Activated CD8-positive, alpha-beta memory T cell treated with anti-CD3 and anti-CD28 coated beads, Interleukin-2, amount 10 ng/mL, durations not matched to agents 7 days and 5 days (primary cell): ENCODE measurements at places on chromosomes 1 and 21. TPM values are rescaled to one million over a fixed set of nuclear protein-coding genes. Genes with fewer than 3 reads are reported as not detected.

DNA sequence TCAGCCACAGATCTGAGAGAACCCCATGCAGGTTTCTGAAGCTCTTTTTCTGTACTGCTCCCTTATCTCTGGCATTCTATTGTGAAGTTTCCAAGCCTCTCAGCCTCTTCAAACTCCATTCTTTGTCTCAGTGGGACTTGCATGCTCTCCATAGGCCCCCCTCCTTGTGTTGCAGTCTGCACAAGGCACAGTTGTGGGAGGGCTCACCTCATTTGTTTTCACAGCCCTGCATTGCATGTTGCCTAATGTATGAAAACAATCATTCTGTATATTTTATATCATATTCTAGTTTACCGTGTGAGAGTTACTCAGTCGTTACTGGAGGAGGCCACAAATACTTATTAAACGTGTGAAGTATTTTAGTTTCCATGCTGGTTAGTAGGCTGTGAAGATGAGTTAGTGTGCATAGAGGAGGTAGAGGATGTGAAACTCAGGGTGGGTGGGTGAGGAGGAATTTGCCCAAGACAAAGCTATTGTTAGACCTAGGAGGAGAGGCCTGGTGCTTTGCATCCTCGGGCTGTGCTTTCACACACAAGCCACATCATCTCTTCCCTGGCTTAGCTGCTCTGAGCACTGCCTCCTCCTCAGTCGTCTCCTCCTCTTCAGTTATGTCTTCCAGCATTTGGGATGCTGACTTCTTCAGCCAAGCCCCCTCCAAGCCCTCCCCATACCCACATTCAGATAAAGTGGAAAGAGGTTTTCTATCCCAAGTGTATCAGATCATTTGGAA, 7.8 kb upstream of the CHI3L2 start:
- DNase-seq, result peak; percentile 70

DNA sequence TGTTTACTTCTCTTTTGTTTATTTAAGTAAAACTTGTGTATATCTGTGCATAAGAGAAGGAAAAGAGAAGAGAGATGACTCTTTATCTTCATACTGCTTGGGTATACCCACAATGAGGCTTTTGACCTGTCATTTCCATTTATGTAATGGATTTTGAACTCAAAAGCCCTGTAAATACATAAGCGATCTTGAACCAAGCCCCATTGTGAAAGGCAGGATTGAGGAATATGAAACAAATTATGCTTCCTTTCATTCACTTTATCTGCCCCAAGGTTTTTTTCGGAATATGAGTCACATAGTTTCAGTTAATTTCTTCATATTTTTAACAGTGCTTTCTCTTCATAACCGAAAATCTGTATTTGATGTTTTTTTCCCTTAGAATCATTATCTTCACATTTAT, 21.4 kb downstream of the CNST start:
- DNase-seq, result no peak

DNA sequence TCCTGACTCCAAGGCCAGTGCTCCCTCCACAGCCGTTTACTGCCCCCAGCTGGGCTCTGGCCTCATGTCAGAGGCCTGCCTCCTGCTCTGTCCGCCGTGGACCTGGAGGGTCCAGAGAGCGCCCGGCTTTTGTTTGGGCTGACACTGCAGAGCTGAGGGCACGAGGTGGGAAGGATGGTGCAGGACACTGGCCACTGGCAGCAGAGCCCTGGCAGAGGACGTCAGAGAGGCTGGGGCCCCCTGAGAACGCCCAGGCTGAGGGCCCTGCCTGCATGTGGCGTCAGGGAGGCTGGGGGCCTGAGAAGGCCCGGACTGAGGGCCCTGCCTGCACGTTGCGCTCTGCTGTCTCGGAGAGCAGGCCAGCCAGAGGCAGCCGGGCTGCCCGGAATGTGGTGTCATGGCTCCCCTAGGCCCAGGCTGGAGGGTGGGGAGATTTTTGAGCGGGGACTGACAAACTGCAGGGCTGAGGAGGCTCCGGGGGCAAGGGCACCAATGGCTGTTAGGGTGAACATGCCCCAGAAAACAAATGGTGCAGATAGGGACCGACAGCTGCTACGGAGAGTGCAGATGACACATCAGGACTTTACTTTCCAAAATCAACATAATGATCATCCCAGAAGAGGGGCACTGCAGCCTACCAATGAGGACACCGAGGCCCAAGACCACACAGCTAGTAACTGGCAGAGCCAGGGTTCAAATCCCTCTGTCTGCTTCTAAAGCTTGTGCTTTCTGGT, 31.7 kb downstream of the SLC66A1 start:
- DNase-seq, result no peak

DNA sequence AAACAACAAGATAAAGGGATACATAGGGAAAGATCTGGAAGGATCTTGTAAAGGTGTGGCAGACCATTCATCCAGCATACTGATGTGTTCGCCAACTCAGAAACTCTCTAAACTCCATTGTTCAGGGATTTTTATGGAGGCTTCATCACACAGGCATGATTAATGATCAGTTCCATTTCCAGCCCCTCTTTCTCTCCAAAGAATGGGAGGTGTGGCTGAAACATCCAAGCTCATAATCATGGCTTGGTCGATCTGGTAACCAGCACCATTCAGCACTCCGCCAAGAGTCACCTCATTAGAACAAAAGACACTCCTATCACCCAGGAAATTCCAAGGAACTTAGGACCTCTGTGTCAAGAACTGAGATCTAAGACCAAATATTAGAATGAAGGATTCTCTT, 180.6 kb upstream of the RNPC3 start:
- no peak for DNase-seq

GRCh38 chr1:167095368-167095767, 1.5 kb downstream of the STYXL2 start:
- DNase-seq, result no peak

- no peak for DNase-seq
Observed at GRCh38 chr21:24730661-24731060, 876.6 kb downstream of the MRPL39 start.

DNA sequence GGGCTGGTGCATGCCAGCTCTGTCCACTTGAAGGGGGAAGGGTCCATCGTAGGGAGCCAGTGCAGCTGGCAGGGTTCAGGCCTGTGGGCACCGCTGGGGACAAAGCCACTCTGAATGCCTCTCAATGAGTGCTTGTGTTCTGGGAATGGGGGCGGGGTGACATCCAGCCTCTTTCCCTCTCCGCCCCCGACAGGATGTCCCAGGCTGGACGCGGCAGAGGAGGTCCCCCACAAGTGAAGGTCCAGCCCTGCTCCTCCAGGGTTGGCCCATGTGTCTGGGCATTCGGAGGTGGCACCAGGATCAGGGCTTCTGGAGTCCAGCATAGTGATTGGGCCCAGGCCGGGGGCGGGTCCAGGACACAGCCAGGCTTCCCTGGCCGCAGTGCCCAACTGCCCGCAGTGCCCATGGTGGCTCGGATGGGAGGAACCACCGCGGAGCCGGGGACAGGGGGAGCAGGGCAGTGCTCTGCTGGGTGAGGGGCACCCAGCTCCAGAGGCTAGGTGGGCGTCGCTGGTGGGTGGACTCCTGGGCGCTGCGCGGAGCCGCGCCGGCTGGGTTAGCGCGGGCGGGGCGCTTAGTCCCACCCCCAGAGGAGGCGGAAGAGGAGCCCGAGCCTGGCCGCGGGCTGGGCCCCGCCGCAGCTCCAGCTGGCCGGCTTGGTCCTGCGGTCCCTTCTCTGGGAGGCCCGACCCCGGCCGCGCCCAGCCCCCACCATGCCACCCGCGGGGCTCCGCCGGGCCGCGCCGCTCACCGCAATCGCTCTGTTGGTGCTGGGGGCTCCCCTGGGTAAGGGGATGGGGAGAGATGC, at the start of gene SHISA4:
Gene SHISA4, plus strand, starts transcription at position 617 of the 808 bp plus-strand sequence. Its CDS starts 97 bp downstream, at position 714.
- DNase-seq, result no peak

DNA sequence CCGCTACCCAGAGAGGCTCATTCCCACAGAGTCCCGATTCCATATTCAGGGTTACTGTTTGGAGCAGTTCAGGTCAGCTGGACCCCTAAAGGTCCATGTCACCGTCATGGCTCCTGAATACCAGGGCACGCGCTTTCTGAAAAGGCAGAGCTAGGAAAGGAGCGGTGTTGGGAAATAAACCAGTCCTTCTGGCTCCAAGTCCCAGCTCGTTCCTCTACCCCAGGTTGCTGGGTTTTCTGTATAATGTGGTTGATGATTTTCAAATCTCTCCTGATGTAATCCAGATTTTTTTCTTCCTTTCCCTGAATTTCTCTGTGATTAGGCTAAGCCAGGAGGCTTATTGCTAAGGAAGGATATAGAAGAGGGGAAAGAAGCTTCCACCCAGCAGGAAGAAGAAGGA, 14.0 kb upstream of the PKP1 start:
- no peak for DNase-seq

- DNase-seq, result peak; percentile 54
Observed at GRCh38 chr1:91282695-91283420, 121.8 kb downstream of the HFM1 start.

DNA sequence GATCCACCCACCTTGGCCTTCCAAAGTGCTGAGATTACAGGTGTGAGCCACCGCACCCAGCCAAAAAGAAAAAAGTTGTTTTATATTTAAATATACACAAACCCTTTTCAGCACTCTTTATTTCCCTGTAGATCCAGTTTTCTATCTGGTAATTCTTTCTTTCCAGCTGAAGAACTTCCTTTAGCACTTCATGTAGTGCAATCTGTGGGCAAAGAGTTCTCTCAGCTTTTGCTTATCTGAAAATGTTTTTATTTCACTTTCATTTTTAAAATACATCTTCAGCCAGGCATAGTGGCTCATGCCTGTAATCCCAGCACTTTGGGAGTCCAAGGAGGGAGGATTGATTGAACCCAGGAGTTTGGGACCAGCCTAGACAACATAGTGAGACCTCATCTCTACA, 28.5 kb upstream of the HYI start:
- DNase-seq, result no peak

GRCh38 chr1:231139659-231140654, 21.9 kb upstream of the TRIM67 start:
- no peak for DNase-seq

- DNase-seq, result no peak
Observed at GRCh38 chr1:36781098-36781497, 253.2 kb downstream of the GRIK3 start.

GRCh38 chr21:34791776-34792503, 123.1 kb downstream of the CLIC6 start:
- no peak for DNase-seq

GRCh38 chr21:45542667-45543370, 579 bp upstream of the SLC19A1 start:
- DNase-seq, result peak; percentile 40

DNA sequence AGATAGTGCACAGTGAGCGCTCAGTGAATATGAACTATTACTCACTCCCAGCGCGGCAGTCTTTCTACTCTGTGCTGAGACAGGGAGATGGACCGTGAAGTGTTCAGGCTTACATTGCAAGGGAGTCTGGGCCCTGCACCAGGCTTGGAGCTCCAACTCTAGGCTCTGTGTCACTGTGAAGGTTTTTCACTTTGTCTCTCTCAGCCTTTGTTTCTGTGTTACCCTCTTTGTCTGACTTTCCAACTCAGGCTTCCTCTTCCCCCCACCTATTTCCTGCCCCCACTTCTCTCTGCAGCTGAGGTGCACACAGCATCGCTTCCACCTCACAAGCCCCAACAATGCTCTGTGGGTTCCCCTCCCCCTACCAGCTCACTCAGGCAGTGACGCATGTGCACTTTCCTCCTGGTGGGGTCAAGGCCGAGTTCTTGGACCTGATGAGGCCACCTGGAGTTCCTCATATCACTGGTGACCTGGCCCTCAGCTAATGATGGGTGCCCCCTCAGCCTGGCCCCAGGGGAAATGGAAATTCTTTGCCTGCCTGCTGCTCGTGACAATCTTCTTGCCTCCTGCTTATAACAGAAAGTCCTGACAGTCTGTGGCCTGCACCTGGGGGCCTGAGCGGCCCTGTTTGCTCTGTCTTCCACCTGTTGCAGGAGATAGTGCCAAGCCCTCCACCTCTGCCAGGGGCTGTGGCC, 1.1 kb upstream of the LCK start:
- DNase-seq, result peak; percentile 94

GRCh38 chr1:47662068-47662467, 224.2 kb downstream of the FOXD2 start:
- no peak for DNase-seq

GRCh38 chr1:11158291-11158690, 30.9 kb upstream of the ANGPTL7 start:
- DNase-seq, result no peak

DNA sequence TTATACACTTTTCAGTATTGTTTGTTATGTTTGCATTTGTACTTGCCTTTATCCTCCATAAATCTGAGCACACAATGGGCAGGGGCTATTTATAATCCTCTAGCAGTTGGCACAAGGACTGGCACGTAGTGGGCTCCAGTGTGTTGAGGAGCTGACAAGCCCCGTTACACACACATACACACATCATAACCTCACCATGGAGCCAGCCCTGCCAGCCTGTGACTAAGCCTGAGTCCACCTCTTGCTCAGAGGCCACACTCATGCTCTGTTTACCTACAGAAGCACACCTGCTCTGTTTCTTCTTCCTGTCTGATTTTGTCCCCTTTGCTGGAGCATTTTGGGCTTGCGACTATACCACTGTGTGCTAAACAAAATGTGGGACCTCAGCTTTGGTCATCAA, 64.5 kb upstream of the SPATA6 start:
- DNase-seq, result no peak

DNA sequence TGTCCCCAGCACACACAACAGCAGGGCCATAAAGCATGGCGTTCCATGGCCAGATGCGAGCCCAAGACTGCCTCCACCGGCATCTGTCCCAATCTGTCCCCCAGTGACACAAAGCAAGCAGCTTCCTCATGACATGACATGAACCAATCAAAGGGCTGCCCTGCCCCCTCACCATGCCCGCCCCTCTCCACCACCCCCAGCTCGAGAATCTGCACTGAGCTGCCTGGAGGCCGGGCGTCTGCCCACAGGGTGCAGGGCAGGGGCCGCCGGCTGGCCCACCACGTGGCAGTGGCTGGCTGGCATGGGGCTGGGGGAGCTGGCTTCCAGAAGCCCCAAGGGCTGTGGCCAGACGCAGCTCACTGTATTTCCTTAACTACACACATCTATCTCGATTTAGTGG, 27.8 kb downstream of the WNT9A start:
- no peak for DNase-seq

Gene OR2T1
- not detected for total RNA-seq

Gene CREG1
- 15.8 TPM for total RNA-seq

Gene CLEC20A
- total RNA-seq, result not detected

Gene TTC39A
- not detected for total RNA-seq

Gene PRAMEF13
- total RNA-seq, result not detected

Gene PTCH2
- total RNA-seq, result 0.82 TPM

Gene CLDN17
- not detected for total RNA-seq

Gene GFI1
- 101 TPM for total RNA-seq

Gene PRKAA2
- not detected for total RNA-seq

Gene TENT5C
- 41.6 TPM for total RNA-seq
